ENCODE measurements at places on chromosomes 3 and 15. TPM values are rescaled to one million over a fixed set of nuclear protein-coding genes. Genes with fewer than 3 reads are reported as not detected.

Gene GREM1
- 0.27 TPM for polyA plus RNA-seq

Gene FEZF2
- not detected for polyA plus RNA-seq

Gene TTC21A
- 2.5 TPM for polyA plus RNA-seq

Gene KNSTRN
- 80.4 TPM for polyA plus RNA-seq

Gene LSAMP
- 1.4 TPM for polyA plus RNA-seq

Gene C3orf20
- polyA plus RNA-seq: not detected

Gene CYP8B1
- polyA plus RNA-seq: not detected

Gene SLC51A
- 6.7 TPM for polyA plus RNA-seq

Gene FANCD2OS
- 0.94 TPM for polyA plus RNA-seq

- DNase-seq: no peak
Observed at GRCh38 chr3:73448761-73449301, 175.9 kb downstream of the PDZRN3 start.

- DNase-seq: no peak
Observed at GRCh38 chr3:152556731-152557254, 278.1 kb upstream of the P2RY1 start.

DNA sequence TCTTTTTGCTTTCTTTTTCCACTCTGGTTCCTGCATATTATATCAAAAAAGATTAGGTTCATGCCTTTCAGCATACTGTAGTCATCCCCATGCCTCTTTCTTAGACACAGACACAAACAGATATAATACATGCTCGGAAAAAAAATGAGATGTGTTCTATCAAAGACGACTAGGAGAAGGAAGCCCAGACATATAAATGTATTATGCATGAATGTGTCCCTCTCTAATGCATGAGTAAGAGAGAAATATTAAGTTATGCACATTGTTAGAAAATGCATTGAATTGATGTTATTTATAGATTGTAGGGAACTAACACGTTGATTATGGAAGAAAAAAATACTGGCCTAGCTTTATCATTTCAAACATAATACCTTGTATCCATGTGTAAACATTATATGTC, 252.4 kb upstream of the BCHE start:
- no peak for DNase-seq

DNA sequence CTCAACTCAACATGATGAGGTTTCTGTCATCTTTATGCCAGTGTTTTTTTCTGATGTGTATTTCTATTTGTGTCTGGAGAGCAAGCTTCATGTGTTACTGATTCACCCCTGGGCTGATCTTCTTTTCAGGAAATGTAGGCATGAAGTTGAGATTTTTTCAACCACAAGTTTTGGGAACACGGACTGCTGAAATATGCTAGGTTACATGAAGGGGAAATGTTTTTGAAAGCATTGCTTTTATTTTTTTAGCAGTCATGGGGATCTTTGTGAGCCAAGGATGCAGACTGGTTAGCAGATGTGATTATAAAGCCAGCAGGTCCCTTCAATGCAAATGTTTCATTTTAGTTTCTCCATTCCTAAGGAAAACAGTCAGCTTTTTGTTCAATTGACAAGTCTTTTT, 219.3 kb upstream of the COL8A1 start:
- DNase-seq: no peak

DNA sequence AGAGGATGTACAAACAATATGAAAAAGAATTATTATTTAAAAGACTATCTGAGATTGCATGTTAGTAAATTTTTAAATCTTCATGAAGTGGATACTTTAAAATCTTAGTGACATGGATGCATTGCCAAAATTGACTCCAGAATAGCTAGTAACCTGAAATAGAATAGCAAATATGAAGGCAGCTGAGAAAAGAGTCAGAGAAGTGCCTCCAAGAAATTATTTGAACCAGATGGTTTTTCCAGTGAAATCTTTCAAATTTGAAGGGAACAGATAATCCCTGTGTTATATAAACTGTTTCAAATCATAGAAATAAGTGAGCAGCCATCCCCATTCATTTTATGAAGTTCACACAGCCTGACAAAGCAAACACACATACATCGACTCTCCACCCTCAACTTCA, 29.6 kb downstream of the FSIP1 start:
- DNase-seq: no peak

GRCh38 chr3:183944775-183945174, 60.1 kb upstream of the PARL start:
- DNase-seq: no peak

- no peak for DNase-seq
Observed at GRCh38 chr3:173761161-173761560, 363.6 kb downstream of the NLGN1 start.

GRCh38 chr3:154901278-154901677, 178.8 kb upstream of the MME start:
- no peak for DNase-seq

GRCh38 chr3:122975924-122976293, 51.7 kb downstream of the SEMA5B start:
- DNase-seq: no peak

DNA sequence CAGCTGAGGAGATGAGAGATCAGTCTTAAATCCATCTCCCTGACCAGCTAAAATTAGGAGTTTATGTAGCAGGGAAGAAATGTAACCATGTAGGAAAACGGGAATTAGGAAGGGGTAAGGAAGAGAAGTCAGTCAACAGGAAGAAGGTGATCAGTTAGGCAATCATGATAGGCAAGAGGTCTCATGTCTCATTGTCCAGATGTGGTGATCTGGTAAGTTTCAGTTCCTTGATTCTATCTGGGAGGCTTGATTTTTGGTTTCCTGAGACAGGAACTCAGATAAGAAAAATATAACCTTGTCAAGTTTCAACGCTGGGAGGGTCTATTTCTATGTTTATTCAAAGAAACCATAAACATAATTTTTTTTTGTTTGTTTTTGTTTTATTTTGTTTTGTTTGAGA, 40.3 kb upstream of the TBC1D5 start:
- no peak for DNase-seq

DNA sequence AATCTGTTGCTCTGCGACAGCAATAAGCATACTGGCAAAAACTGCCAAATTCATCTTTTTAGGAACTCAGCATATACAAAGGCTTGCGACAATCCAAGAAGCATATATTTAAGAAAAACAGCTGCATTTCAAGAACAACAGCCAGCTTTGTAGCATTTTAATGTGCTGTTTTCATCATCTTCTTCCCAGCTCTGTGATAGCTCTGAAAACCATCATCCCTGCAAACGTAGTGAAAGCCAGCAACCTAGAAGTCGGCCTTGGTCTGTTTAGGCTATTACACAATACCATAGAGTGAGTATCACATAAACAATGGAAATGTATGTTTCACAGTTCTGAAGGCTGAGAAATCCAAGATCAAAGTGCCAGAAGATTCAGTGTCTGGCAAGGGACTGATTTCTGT, 187.5 kb downstream of the NAALADL2 start:
- DNase-seq: no peak

GRCh38 chr3:9945358-9945757, 6.8 kb downstream of the PRRT3 start:
- DNase-seq: no peak

- peak; percentile 67 for DNase-seq
Observed at GRCh38 chr15:90086868-90087268, 15.4 kb downstream of the IDH2 start.

GRCh38 chr15:35351059-35351458, 194.9 kb downstream of the DPH6 start:
- no peak for DNase-seq

All from GM23338 (cell line).